Activated CD4-positive, alpha-beta T cell treated with anti-CD3 and anti-CD28 coated beads for 1 hour (primary cell): ENCODE measurements at places on chromosomes 2 and 18.

- DNase-seq = no peak
These were observed 229.1 kb upstream of the RBBP8 start for GRCh38 chr18:22703883-22704585.

- DNase-seq = no peak
These were observed 228.2 kb downstream of the HAUS1 start for GRCh38 chr18:46332286-46332801.

- DNase-seq = no peak
These were observed 4.3 kb downstream of the RAX start for GRCh38 chr18:59268721-59269562.

GRCh38 chr2:212392043-212392442 lies 146.6 kb downstream of the ERBB4 start:
- no peak for DNase-seq

DNA sequence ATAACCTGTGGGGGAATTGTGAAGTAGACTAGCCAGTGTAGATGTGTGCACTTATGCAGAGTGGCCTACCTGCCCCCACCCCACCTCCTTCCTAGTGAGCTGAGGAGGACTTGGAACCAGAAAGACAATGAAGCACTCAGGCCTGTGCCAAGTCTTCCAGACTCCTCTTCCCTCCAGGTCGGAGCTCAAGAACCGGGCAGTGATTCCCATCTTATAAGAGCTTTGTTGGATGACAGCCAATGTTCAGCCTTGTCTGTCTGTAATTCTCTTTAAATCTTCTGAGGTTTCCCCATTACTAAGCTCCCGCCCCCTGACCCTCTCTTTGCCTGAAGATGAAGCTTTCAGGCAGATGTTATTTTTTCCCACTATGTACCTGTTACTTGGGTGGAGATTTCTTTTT lies 121.0 kb downstream of the SMAD2 start:
- DNase-seq = no peak

- no peak for DNase-seq
These were observed 18.4 kb downstream of the RBKS start for GRCh38 chr2:27871802-27872201.

DNA sequence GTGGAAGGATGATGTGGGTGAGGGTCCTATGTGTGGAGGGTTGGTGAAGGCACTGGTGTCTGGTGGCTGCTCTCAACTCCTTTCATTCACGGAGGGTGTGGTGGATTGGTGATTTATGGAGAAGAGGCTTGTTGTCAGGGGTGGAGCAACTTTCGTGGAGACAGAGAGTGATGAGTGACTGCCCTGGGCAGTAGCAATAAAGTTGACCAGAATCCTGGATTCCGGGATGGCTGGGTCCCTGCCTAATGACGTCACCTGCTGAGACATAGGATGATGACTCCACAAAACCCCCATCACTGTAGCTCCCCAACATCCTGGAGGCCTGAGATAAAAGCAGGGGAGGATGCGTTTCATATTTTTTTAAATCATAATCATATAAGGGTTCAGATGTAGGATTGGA lies 193.0 kb downstream of the ACKR3 start:
- DNase-seq = no peak

- no peak for DNase-seq
These were observed 42.7 kb upstream of the ACTR3 start for GRCh38 chr2:113847144-113847543.

- DNase-seq = peak; percentile 25
These were observed 673 bp downstream of the PCBP1 start for GRCh38 chr2:70087702-70088597.

DNA sequence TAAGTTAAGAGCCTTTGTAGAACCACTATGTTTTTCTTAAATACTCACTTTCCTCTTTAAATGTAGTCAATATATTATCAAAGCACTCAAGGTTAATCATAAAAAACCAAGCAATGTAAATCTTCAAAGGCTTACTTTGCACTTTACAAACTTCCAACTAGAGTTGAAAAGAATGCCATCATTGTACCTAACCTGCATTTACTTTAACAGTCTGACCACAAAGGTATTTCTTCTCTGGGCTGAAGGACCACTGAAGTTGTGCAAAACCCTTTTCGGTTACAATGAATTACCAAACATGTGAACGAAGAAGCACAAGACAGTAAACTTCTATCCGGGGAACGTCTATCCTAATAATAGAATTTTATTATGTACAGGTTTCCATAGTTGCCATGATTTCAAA lies 3.0 kb downstream of the HNRNPLL start:
- no peak for DNase-seq

- no peak for DNase-seq
These were observed 61.0 kb upstream of the DTNA start for GRCh38 chr18:34649080-34649479.

GRCh38 chr2:217880287-217880889 lies 122.4 kb downstream of the TNS1 start:
- DNase-seq = no peak

DNA sequence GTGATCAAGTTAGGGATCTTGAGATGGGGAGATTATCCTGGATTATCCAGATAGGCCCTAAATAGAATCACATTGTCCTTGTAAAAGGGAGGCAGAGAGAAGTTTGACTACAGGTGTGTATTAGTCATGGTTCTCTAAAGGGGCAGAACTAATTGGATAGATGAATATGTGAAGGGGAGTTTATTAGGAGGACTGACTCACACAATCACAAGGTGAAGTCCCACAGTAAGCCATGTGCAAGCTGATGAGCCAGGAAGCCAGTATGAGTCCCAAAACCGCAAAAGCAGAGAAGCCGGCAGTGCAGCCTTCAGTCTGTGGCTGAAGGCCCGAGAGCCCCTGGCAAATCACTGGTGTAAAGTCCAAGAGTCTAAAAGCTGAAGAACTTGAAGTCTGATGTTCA lies 275.8 kb downstream of the KCNS3 start:
- no peak for DNase-seq

GRCh38 chr2:55486426-55486825 lies 33.1 kb upstream of the CFAP36 start:
- DNase-seq = no peak

- no peak for DNase-seq
These were observed 1.8 kb downstream of the RNF138 start for GRCh38 chr18:32093523-32093922.

DNA sequence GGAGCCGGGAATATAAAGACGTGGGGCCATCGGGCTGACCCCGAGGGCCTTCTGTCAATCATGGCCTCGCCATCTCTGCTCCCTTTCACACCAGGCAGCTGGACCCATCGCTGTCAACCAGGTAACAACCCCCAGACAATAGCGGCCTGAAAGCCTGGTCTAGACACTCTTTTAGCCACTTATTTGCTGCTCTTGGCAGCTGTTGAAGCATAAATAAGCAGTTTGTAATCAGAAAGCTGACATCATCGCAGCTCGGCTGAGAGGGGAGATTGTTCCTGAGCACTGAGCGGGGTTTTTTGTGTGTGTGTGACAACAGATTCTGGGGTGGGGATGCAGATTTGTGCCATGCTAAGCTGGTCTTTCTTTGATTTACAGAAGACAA lies 423.6 kb upstream of the POU3F3 start:
- no peak for DNase-seq

DNA sequence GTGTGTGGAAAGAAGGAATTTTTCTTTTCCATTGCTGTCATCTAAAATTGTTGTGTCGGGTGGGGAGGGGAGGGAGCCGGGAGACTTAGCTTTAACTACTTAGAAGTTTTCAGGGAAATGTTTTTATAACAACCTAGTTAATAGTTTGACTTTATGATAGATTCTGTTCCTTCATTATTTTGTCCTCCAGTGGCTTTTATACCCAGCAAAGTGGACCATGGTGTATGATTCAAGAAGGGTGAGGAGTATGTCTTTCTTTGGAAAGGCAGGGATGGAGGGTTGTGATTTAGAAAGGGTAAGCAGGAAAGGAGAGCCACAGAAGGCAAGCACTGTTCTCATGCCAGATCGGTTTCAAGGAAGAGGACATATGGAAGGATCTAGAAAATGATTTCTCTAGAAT lies 261.8 kb downstream of the NEDD4L start:
- no peak for DNase-seq

DNA sequence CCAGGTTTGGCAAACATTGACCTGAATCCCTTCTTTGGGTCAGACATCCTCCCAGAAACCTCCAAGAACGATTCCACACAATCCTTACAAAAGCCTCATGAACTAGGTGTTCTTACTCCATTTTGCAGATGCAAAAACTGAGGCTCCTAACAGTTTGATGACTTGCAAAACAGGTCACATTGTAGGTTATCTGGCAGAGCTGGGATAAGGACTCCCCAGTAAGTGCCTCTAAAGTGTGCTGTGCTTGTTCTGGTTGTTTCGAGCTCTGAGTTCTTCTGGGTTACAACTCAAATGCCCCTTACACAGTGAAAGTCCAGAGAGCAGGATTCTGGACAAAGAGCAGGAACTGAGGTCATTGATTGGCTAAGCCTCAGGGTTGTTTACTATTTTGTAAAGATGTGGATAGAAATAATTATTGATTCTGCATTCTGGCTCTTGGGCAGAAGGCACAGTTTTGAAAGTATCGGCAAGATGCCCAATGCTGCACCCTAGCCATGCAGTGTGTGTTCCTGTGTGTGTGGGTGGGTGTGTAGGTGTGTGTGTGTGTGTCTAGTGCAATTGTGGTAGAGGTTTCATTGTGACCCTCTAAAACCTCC lies 17.0 kb upstream of the IGFBP2 start:
- no peak for DNase-seq

- no peak for DNase-seq
These were observed 141.2 kb downstream of the LRATD1 start for GRCh38 chr2:14773696-14774095.

DNA sequence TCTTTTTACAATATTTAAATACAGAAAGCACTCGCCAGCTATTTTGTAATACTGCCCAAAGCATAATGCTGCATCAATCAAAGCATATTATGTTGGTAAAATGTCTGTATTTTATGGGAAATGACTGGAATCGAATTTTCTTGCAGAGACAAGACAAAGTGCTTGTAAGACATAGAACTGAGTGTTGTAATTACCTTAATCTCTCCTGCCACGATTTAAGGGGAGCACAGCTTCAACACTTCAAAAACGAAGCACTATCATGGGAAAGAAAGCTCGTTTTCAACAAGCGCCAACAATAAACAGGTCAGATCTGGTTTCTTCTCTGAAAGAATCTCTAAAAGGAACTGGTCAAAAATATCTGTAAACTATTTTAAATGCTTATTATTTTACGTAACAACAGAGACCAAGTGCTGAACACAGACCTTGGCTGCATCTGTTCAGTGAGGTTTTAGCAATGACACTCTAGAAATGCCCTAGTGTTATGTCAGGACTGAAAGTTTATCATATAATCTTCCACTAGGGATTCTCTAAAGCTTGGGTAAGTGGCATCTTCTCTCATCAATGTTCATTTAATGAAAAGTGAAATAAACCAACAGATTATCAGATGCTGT lies 19.0 kb downstream of the RND3 start:
- no peak for DNase-seq

- no peak for DNase-seq
These were observed 196.9 kb upstream of the RAB6C start for GRCh38 chr2:129782633-129782990.
